8988T (cell line): ENCODE measurements at places on chromosomes 12 and 14.

GRCh38 chr12:76571256-76571655 is 11.7 kb upstream of the OSBPL8 start:
- DNase-seq, result no peak

DNA sequence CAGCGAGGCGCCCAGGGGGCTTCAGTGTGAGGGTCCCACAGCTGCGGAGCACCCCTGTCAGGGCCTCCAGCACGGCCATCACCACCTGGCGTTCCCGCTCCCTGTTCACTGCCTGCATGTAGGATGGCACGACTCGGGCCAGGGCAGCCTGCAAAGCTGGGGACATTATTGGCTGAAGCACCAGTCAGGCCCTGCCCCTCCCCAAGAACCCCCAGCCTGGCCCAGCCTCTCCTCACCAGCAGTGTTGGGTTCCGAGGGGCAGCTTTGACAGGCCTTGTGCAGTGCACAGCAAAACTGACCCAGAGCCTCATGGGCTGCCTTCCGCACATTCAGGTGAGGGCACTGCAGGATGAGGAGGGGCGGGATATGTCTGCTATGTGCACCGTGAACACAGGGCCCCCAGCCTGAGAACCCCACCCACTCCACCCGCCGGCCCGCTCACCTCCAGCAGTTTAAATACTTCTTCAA is 5.6 kb downstream of the IPO4 start:
- no peak for DNase-seq

GRCh38 chr12:49920241-49920914 is 16.7 kb upstream of the FAIM2 start:
- no peak for DNase-seq

GRCh38 chr12:17148706-17149105 is 542.7 kb upstream of the LMO3 start:
- no peak for DNase-seq
